ENCODE measurements at places on chromosomes 5 and 9.

GRCh38 chr5:16140944-16141343 is 38.6 kb downstream of the MARCHF11 start:
- DNase-seq, result no peak

DNA sequence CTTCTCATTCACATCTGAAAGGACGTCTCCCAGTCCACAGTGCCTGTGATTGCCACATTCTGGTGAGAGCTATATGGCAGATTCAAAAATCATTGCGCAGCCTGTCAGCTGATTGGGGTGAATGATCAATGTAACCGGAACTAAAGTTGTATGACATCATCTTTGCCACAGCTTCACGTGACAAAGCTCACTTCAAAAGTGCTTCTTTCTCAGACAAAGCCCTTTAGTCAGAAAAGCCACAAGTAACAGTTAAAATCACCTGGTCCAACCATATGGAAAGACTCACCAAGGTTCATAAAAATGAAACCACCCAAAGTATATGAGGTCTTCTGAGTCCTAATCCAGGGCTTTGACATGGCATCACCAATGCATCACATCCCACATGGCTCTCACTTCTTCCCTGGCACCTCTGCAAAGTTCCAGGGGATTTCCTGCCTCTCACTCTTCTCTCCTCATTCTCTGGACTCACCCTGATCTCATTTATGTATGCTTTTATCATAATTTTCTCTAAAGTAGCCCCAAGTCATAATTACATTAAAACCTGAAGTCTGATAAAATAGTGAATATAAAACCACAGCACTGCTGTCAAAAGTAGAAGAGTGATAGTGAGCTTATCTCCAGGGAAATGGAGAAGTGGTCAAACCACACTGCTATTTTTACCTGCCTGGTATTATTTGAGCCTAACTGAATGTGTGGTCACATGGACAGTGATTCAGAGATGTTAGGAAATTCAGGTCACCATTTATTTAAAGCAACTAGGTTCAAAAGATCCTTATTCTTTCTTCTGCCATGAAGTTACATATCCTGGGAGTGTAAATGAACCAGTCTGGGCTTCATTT is 193.1 kb upstream of the PTGER4 start:
- DNase-seq, result no peak

GRCh38 chr9:105282870-105283621 is 38.6 kb downstream of the SLC44A1 start:
- DNase-seq, result no peak

DNA sequence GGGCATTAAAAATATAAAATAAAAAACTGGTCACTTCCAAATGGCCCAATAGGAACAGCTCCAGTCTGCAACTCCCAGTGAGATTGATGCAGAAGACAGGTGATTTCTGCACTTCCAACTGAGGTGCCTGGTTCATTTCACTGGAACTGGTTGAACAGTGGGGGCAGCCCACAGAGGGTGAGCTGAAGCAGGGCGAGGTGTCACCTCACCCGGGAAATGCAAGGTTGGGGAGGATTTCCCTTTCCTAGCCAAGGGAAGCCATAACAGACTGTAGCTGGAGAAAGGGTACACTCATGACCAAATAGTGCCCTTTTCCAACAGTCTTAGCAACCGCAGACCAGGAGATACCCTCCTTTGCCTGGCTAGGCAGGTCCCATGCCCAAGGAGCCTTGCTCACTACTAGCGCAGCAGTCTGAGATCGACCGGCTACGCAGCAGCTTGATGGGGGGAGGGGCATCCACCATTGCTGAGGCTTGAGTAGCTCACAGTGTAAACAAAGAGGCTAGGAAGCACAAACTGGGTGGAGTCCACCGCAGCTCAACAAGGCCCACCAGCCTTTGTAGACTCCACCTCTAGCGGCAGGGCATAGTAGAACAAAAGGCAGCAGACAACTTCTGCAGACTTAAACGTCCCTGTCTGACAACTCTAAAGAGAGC is 12.7 kb downstream of the RLN1 start:
- DNase-seq, result no peak

GRCh38 chr9:128937310-128938165 is 9.9 kb downstream of the DOLK start:
- no peak for DNase-seq

DNA sequence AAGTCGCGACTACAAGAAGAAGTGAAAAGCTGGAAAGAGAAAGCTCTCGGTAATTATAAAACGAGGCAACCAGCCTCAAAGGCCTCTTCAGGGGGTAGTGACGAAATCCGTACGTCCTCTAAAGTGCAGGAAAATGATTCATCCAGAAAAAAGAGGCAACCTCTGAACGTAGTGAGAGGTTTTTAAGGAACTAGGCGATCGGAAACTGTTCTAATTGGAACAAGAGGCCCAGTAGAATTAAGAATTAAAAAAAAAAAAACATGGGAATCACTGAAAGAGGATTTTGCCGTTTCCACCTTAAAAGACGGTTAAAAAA is 1.0 kb downstream of the CSNK1A1 start:
- no peak for DNase-seq

GRCh38 chr9:32524892-32525708 is 896 bp downstream of the RIGI start:
- no peak for DNase-seq

- no peak for DNase-seq
Measured at GRCh38 chr5:127053049-127053448, 20.3 kb downstream of the C5orf63 start.

GRCh38 chr9:2354216-2354615 is 267.4 kb upstream of the VLDLR start:
- no peak for DNase-seq

DNA sequence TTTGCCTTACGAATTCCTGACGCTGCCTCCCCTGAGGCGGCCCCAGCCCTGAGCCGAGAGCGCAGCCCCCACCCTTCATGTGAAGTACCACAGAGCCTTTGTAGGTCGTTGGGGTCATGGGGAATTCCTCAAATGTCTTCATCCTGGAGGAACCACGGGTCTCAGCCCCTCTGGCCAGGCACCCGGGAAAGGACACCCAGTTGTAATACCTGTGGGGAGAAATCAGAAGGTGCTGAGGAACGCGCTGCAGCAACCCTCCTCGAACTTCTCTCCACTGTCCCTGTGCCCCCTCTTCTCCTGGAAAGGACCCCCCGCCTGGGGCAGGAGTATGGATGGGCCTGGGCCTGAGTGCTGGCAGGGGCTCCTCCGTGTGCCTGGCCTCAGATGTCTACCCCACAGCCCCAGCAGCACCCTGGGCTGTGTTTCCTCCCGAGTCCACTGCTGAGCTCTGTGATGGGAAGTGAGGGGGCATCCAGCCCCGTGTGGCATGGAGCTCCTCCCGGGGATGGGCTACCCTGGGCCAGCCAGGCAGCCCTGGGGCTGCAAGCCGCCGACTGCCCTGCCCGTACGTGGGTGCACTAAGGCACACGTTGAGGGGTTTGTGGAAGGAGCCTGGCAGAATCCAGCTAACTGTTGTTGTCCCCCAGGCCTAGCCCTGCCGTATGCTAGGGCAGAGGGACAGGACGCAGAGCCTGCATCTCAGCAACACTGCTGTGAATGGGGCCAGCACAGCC is 18.7 kb upstream of the SCGB3A1 start:
- peak; percentile 7 for DNase-seq

DNA sequence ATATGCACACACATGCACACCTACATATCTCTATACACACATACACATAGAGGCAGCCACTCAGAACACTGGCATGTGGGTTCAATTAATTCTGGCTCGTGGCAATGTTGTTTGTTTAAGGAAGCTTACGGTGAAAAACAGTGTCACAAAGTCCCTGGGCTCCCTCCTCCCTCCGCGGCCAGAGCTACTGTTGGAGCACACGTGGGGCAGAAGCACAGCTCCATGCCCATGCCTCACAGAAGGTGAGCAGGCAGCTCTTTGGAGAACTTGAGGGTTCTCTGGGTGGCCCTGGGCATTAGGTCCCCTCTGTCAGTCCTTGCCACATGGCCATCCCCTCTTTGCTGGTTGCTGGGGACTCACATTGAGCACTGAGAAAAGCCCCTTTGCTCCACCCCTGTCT is 107.5 kb downstream of the GADD45G start:
- DNase-seq, result no peak
